ENCODE measurements at places on chromosomes 1 and 21.

DNA sequence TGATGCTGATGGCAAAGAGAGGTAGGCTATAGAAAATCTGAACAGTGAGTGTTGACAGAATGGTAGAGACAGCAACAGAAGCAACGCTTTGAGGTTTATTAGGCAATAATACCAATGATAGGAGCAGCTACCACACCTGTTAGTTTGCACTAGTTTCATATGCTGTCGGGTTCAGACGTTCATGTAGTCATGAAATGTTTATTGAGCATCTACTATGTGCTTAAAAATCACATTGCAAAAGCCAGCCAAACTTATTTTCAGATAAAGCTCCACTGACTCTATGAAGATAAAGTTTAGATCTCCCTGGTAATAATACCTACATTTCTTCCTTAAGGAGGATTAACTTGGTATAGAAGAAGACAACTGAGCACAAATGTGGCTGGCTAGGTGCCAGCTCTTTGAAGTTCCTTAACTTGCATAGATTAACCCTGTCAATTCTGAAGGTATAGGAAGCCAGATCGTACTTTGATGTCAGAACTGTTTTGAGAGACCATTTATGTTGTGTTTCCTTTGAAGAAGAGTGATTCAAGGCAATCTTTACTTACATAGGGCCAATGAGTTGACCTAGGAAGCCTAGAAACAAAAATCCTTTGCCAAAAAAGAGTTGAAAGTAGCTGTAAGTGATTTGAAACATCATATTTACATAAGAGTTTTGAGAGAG lies 71.5 kb downstream of the DISP1 start:
- peak; percentile 35 for DNase-seq

DNA sequence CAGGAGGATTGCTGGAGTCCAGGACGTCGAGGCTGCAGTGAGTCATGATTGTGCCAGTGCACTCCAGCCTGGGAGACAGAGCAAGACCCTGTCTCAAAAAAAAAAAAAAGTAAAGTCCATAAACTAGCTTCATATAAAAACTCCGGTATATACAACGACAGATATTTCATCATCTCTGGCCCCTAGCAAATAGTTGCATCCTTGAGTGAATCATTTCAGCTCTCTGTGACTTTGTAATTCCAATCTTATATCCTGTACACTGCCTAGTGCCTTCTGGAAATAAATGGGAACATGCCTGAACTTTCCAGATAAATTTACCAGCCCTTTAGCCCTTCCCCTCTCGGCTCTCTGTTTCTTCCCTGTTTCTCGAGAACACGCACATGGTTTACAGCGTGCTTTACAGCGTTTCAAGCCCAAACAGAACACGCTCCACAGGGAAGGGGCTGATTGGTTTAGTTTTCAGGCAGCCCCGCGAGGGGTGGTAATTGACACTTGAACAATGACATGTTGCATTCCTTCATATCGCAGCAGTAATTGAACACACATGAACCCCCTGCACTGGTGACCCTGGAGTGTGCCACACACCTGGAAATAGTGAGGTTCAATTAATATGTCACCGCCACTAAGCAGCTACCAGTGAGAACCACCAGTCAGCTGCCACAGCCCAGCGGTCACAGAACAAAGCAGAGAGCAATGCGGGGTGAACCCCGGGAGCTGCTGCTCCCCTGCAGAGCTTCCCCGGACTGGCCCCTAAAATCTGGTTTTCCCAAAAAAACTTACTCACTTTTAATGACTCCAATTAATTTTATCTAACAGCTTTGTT lies 35.7 kb upstream of the SIM2 start:
- DNase-seq, result no peak

- no peak for DNase-seq
Observed at GRCh38 chr1:184152434-184152898, 100.9 kb downstream of the TSEN15 start.

DNA sequence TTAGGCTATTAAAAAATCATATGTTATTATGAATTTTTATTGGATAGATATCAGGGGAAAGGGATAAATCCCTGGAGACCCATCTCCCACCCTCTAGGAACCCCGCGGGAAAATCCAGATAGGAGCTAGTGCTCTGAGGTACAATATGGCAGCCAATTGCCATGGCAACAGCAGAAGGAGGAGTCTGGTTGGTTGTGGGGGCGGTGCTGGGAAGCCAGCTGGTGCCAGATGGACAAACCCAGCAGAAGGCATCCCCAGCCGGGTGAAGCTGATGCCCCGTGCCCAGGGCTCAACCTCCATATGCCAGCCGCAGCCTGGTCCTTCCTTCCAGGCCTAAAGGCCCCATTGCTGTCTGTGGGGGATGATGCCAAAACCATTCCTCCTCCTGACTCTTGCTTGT lies 38.3 kb downstream of the RHBG start:
- DNase-seq, result no peak

DNA sequence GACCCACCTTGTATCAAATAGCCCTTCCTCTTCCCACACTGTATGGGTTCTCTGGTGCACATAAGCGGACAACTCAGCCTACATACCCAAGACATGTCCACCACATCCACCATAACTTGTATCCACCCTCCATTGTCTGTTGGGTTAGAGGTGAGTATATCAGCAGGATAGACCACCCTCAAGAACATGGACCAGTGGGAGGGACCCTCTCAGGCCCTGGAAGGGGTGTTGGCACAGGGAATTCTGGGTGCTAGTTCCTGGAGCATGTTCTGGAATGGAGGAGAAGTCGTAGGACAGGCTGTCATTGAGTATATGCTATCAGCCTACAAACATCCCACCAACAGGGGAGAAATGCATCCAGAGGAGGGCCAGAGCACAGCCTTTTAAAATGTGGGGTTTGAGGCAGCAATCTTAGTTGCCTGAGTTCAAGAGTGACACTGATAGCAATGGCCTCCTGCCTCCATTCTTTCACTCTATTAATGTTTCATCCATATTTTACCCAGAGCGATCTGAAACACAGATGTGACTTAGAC lies 7.5 kb downstream of the CD55 start:
- no peak for DNase-seq

Measured in Caco-2 (cell line).